ENCODE measurements at places on chromosomes 13 and 19.

DNA sequence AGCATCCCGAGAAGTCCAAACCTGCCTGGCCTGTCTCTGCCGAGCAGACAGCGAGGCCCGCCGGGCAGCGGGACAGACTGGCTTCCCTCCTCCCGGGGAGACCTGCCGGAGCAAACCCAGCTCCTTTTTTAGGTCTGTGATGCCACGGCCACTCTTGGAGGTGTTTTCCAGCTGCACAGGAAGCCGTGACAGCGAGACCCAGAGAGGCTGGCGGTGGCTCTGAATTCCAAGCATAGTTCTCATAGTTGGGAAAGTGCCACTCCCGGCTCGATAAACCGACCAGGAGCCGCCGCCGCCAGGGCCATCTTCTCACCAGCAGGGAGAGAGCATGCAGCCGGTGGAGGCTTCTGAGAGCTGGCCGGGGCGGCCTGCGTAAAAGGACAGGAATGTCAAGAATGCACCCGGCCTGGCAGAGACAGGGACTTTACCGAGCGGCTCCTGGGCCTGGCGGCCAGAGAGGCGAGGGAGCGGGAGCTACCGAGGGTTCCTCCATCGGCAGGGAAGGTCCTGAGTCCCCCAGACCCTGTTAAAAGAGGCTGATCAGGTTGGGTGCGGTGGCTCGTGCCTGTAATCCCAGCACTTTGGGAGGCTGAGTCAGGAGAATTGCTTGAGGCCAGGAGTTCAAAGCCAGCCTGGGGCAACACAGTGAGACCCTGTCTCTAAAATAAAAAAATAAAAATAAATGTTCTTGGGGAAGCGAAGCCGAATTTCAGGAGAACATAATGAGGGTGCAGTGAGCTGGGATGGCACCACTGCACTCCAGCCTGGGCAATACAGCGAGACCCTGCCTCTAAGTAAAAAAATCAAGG, 64.9 kb downstream of the GADD45B start:
- DNase-seq = no peak

- DNase-seq = peak; percentile 59
Measured at GRCh38 chr19:48490981-48491792, 20.4 kb downstream of the LMTK3 start.

- DNase-seq = no peak
Measured at GRCh38 chr19:57664269-57665127, 4.2 kb upstream of the ZSCAN4 start.

DNA sequence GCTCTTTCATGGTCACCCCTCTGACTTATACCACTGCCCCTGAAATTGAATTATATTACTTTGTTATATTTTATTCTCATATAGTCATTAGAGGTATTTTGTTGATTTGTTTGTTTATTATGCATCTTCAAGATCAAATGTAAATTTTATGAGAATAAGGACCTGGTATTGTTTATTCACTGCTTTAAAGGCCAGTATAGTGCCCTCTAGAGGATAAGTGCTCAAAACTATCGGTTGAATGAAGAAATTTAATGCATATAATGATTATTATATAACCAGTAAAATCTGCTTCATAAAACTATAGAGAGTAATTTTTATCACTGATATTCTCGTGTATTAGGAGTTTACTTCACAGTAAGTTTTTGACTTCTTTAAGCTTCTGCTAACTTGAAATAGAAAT, 1401.9 kb downstream of the SLITRK1 start:
- no peak for DNase-seq

- DNase-seq = no peak
Measured at GRCh38 chr19:30555791-30556110, 183.6 kb downstream of the ZNF536 start.

DNA sequence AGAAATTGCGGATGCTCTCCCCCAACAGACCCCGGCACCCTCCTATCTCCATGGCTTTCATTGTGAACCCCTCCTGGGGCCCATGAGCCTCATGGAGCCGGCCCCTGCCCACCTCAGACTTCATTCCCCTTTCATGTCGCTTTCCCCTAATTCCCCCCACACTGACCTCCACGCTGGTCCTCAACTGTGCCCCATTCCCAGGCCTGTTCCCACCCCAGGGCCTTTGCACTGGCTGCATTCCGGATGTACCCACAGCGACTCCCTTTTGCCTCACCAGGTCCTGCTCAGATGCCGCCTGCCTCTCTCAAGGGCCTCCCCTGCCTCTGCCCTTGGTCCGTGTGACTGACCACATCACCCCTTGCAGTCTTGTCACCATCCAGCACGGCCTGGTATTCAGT, 13.3 kb downstream of the SLC27A1 start:
- no peak for DNase-seq

DNA sequence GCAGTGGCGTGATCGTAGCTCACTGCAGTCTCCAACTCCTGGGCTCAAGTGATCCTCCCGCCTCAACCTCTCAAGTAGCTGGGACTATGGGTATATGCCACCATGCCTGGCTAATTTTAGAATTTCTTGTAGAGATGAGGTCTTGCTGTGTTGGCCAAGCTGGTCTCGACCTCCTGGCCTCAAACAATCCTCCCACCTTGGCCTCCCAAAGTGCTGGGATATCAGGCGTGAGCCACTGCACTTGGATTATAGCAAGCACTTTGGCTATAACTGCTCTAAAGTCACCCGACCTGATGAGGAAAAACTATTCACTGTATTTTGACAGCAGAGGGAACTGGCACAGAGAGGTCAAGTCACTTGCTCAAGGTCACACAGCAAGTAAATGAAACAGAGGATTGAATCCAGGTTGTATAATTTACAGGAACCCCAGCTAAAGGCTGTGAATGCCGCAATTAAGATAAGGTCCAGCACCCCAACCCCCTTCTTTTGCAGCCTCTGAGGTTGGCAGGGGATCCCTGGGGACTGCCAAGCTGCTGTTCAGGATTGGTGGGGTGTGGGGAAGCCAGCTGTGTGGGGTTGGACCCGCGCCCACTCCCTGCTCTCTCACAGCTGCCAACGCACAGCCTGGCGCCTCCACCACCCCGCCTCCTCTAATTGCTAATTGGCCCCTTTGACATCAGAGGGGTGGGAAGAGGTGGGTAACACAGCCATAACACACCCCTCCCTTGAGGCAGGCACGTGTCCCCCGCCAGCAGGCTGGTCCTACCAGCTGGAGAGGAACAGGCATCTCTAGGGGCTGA, 6.0 kb downstream of the TMIGD2 start:
- DNase-seq = no peak

DNA sequence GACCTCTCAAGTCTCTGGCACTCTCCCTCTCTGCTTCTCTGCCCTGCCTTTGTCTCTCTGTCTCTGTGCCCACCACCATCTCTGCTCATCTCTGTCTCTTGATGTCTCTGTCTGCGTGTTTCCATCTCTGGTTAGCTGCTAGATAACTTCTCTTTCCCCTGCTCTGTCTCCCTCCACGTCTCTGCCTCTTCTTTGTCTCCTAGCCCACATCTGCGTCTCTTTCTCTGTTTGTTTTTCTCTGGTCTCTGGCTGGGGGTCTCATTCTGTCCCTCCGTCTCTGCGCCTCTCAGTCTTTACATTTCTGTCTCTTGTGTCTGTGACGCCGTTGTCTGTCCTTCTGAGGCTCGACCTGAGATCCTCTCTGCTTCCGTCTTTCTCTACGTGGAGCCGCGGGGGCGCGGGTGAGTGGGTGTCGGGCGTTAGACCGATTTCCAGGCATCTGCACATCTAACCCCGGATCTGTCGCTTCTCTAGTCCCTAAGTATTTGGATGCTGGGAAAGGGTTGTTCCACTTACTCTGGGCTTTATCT, 386 bp downstream of the GIPR start:
- DNase-seq = no peak

- no peak for DNase-seq
Measured at GRCh38 chr13:106121173-106121754, 414.2 kb downstream of the EFNB2 start.

DNA sequence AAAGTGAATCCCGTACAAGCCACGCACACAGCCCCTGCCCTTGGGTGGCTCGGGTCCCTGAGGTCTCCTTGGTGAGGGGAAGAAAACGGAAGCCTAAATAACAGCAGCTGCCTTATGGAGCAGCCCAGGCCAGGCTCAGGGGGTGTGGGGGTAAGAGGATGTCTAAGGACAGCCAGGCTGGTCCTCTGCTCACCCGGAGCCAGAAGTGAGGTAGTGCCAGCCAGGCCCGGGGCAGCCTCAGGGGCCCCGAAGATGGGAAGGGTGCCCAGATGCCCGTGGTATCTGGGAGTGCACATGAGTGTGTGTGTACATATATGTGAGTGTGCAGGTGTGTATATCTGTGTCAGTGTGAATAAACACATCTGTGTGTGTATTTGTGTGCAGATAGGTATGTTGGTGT, 38.4 kb upstream of the PEPD start:
- DNase-seq = no peak

- no peak for DNase-seq
Measured at GRCh38 chr13:36712770-36713169, 39.0 kb downstream of the SERTM1 start.

DNA sequence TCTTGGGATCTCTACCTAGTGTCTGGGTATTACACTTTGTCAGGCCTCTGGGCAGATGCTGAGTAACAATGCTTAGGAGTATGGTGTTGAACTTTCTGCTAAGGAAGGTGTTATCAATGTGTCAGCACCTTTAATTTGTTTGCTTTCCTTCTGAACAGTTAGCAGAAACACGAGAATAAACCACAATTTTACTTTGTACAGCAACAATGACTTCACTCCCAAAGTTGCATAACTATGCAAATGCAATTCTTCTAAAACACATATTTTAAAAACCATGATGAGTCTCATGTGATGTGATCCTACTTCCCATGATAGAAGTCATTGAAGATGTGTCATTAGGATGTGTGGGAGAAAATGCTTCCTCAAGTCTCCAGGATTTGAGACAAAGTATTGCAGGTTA, 155.0 kb downstream of the POSTN start:
- no peak for DNase-seq

DNA sequence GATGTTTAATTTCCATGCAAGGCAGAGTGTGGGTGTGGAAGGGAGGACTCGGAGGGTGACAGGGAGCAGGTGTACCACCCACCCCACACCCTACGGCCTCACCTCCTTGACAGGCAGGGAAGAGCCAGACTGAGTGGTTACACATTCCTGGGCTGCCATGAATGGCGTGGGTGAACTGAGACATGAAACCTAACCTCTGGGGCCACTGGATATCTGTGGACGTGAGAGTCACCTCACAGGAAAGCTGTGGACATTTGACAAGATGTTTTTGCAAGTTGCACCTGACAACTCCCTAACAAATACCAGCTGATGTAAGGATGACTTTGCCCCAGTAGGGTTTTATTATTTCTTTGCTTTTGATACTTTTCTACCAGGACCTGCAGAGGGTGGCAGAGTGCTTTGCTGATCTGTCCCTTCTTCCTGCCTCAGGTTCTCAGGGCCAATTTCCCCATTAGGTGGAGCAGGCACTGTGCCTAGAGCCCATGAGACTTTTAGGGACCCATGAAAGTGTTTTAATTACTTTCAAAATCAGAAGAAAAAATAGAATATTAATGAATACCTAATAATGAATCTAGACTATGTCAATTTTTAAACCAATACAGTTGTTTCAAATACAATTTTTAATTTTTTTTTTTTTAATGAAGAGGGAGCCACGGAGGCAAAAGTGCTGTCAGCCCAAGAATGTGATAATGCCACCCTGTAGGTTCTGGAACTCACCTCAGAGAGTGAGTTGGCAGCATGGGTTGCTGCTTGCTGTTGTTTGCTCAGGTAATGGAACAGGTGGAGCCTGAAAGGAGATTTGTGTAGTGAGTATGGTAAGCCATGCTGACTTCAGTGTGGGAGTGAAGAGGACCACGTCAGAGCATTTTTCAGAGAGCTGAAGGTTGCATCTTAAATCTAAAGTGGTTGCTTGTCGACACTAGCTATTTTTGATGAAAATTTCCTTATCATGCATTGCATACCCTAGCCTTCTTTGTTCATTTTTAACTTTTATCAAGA, 58.0 kb upstream of the CYSLTR2 start:
- peak; percentile 80 for DNase-seq

DNA sequence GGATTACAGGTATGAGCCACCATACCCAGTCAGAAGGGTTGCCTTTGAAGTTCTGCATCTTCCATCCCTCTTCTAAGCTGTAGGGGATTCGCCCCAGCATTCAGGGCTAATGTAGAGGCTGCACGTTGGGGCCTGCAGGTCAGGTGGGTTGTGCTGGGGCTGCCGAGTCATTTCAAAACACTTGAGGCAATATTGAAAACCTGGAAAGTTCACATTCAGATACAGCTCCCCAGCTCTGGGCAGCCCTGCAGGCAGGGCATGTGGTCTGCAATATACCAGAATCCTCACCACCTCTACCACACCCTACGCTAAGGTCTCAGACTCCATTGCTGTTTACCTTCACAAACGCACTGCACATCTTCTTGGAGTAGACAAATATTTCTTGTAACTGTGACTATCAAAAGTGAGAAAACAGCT, 24.6 kb downstream of the CCNE1 start:
- DNase-seq = no peak

- peak; percentile 36 for DNase-seq
Measured at GRCh38 chr13:39676315-39676876, 20.9 kb downstream of the COG6 start.

DNA sequence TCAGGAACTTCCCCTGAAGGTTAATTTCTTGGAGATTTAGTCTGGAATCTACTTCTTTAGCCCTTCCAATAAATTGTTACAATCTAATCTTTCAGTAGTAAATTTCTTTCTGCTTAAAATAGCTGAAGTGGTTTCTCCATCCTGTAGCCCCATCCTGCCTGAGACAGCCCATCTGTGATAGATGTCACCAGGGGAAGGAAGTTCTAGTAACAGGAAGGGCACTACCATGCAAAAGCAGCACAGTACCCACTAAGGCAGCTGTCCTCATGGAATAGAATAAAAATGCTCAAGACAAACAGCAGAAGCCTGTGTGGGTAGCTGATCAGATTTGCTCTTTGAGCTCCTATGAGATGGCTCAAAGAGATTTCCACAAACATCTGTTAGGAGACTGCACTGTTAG, 1036.5 kb downstream of the SLITRK5 start:
- DNase-seq = peak; percentile 54

DNA sequence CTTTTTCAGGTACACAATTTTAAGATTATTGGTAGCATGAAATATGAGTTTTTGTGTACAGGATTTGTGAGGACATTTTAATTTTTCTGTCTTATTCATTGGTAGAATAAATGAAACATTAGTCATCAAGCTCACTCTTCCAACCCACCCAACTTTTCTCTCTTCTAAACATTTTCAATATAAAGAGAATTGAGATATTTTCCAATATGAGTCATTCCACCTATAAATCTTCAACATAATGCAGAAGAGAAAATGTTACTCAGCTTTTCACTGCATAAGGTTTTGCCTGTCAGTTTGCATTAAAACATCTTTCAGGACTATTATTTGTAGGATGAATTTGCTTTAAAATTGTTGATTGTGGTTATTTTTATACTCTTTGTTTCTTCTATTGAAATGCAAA, 330.7 kb downstream of the PCDH20 start:
- no peak for DNase-seq

DNA sequence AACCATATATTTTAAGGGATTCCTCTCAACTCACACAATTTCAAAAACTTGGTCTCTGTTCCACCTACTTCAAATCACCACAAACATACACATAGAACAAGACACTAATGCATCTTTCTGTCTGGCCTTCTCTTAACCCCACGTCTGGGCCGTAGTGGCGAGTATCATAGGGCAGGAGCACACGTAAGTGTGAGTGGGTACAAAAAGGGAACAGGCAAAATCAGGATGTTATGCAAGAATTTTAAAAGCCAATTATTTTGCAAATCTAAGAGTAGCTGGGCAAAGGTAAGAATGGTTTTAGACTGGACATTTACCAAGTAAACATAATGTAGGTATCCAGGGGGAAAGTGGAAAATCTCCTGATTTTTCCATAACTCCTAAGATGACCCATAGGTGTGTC, 35.1 kb downstream of the MTMR6 start:
- DNase-seq = peak; percentile 31

Measured in MV-4-11 (cell line).